NCI-H2171 (cell line): ENCODE measurements at places on chromosomes 6 and 20.
A peak's percentile ranks its signal among the peaks of the same experiment; 100 is the strongest.

- no peak for DNase-seq
Observed at GRCh38 chr20:56636716-56637115, 7.6 kb downstream of the TFAP2C start.

DNA sequence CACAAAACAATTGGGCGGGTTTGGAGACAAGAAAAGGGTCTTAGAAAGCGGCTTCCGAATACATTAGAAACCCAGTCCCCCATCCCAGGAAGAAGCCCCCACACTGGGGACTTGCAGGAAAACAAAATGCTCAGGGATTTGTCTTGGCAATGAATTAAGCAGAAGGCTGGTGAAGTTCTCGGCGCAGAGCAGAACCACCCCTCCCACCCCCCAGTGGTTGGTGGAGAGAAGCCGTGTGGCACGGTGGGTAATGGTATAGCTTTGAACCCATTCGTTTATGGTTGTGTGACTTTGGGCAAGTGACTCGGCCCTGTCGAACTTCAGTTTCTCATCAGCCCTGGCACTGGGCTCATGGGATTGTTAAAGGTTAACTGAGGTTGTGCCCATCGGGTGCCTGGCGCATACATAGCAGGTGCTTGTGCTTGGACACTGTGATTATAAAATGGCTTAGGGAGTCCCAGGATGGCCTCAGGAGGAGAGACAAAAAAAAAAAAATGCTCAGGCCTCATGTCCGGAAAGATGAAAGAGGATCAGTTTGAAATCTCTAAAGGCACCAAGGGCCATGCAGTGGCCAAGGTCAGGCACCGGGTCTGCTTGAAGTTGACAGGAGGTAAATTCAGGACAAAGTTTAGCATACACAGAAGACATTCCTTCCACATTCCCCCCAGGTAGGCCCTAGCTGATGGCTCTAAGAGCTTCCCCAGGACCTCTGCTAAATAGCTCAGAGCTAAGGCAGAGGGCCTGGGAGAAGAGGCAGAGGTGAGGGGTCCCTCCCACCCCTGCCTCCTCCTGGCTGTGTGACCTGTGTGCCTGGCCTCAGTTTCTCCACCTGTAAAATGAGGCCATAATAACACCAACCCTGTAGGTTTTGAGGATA is 120.1 kb upstream of the PTPN1 start:
- DNase-seq, result no peak

GRCh38 chr6:163877877-163878639 is 463.5 kb downstream of the QKI start:
- no peak for DNase-seq

DNA sequence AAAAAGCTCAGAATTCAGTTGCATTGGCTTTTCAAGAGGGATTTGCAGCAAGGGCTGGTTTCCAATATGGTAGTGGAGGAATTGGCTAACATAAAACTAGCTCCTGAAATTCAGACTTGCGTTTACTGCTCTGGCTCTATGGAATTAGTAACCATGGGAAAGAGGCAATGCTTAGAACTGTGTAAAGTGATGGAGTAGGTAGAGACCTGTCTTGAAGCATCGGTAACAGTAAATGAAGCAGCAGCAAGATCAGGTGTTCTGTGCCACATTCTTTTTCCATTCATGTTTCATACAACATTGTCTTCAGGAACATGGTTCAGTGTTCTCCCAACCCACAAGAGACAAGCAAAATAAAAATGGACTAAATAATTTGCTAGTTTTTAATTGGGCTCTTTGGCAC is 6.5 kb downstream of the IRF4 start:
- no peak for DNase-seq

- no peak for DNase-seq
Observed at GRCh38 chr20:63230800-63231268, 4.9 kb upstream of the BIRC7 start.

DNA sequence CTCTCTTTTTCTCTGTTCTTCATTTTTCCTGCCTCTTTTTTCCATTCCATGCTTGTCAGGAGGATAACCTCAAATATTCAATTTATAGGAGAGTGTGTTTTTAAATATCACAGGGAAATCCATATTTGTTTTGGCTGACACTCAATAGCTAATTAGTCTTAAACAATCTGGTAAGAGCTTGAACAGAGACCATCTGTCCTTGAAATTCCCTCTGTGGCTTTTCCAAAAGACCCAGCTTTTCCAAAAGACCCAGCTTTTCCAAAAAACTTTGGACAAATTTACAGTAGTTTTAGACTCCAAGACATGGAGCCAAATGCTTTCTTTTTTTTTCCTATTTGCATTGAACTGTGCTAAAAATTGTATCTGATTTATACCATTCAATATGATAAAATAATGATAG is 127.4 kb upstream of the FAM83B start:
- peak; percentile 29 for DNase-seq

GRCh38 chr20:13296070-13296469 is 75.0 kb downstream of the ISM1 start:
- DNase-seq, result no peak

GRCh38 chr6:137024237-137024990 is 20.4 kb downstream of the IL20RA start:
- DNase-seq, result no peak

DNA sequence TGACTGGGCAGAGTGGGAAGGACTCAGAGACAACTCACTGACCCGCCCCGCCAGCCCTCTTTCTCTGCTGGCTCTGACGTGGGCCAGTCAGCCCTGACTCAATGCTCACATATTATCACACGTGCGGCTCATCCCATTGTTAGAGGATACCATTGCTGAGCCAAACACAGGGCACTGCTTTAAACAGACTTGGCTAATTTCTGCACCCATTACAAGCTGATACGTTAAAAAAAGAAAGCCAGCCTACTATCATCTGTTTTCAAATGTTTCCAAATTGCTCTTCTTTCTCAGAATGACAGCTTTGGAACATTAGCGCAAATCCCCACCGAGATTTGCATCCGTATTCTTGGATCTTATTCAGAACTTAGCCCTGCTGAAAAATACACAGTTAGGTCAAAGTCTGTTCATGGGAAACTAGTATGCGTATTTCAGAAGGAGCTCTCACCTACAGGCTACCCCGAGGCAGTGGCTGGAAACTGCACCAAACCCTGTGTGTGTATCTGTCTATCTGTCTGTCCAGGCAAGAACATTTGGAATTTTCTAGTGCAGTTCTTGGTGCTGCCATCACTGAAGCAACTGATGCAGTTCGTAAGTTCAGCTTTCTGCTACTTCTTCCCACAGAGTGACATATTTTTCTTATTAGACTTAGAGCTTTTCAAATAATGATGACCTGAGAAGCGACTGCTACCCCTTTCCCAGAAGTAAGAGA is 32.8 kb downstream of the RAMACL start:
- no peak for DNase-seq

DNA sequence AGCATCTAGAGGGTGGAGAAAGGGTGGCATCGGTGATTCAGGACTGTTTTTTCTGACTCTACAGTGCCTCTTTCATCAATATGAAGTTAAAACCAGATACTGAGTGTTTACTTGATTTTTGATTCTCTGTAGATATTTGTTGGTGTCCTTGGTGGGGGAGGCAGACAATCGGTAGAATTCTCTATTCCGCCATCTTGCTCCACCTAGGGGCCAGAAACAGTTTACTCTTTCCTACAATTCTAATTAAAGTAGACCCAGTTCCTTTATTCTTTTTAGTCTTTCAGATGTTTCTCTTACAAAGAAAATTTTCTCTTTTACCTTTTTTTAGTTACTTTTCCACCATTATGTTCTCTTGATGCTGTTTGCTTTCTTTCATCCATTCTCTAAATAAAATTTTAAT is 162.1 kb upstream of the RAB32 start:
- DNase-seq, result no peak

DNA sequence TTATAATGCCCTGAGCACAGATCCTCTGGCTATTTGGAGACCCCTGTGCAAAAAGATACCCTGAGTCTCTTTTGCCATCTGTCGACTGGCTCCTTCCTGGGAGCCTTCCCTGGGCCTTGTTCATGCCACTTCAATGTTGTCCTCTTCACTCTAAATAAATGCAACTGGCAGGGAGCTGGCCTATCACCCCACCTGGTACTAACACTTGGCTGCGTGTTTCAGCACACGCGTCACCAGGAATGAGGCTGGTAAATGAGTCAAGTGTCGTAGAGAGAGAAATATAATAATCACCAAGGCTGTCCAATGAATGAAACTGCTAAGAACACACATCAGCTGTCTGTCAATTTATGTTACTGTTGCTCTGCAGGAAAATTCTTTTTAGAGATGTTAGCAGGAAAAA is 374.6 kb upstream of the JARID2 start:
- DNase-seq, result peak; percentile 96

DNA sequence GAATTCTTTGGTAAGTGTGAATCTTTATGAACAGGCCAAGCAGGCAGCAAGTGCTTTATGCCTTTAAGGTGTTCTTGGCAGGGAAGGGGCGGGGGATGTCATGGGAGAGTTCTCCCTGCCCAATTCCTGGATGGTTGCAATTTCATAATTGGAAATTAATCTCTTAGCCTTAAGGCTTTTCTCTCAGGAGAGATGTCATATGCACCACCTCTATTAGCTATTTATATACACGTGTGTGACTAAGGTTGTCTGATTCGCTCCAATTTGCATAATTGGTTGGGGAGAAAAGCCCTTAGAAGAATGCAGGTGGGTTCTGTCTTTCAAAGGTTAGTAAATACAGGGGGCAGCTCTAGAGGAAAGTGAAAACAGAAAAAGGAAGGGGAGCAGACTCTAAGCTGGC is 5.2 kb upstream of the ENPP5 start:
- no peak for DNase-seq

DNA sequence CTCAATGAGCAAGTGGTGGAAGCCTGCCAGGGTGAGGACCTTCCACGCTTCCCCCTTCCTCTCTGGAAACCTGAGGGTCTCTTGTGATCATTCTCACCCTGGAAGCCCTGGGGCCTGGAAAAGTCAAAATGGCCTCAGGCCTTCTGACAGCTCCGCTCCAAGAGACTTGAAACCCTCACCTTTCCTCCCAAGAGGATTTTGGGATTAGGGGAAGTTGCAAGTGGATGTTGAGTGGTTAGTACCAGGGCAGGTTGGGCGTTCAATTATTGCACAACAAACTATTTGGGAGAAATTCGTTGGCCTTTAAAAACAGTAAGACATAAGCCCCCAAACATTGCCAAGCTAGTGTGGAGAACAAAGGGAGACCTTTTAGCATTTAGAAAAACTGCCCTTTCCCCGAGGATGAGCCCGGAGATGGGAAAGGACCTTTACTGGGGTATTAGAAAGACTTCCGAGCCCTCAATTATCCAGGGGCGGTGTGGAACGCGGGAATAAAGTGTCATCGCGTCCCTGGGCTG is 4.7 kb downstream of the NKX2-2 start:
- no peak for DNase-seq

- no peak for DNase-seq
Observed at GRCh38 chr6:167505782-167506181, 180.9 kb downstream of the TTLL2 start.

DNA sequence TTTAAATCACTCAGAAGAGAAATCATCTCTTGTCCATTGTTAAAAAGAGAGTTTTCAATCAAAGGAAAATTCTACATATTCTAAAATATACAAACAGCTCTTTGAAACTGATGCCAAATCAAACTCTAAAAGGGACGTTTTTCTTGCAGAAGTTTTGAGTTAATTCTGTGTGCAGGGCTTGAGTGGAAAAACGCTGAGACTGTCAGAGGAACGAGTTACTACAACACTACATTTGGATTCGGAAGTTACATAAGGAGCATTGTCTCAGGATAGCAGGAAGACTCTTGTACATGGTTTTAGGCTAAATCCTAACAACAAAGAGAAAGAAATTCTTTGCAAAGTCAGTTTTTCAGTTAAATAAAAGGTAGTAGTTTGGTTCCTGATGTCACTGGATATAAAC is 155.7 kb upstream of the SUPT3H start:
- no peak for DNase-seq

DNA sequence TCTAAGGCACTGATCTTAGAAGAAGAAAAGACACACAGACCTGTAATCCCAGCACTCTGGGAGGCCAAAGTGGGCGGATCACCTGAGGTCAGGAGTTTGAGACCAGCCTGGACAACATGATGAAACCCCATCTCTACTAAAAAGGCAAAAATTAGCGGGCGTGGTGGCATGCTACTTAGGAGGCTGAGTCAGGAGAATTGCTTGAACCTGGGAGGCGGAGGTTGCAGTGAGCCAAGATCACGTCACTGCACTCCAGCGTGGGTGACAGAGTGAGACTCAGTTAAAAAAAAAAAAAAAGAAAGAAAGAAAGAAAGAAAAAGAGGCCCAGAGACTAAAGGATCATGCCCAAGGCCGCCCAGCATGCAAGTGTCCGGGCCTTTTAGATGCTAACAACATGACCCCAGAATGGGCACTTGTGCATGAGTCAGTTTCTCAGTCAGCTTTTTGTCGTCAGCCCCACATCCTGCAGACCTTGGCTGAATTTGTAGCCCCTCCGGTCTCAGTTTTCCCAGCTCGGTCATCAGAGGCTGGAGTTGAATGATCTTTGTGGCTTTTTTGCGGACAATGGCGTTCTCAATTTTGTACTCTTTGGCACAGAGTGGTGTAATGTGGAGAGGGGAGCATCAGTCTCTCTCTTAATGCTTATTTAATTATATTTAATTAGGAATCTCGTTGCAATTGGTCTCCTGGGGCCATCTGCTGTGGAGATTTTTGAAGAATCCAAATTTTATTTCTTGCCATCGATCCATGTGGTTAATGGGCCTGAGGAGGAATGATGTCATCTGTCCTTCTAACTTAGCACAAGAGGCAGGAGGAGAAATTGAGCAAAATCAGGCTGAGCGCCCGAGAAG is 30.6 kb upstream of the APCDD1L start:
- DNase-seq, result no peak

- peak; percentile 21 for DNase-seq
Observed at GRCh38 chr6:114312931-114313330, 29.9 kb downstream of the HS3ST5 start.

- DNase-seq, result no peak
Observed at GRCh38 chr6:54778731-54779130, 67.8 kb upstream of the FAM83B start.

GRCh38 chr20:20836836-20837235 is 124.4 kb upstream of the RALGAPA2 start:
- no peak for DNase-seq

- DNase-seq, result no peak
Observed at GRCh38 chr6:7131390-7131789, 23.6 kb downstream of the RREB1 start.

GRCh38 chr6:32192608-32193039 is at the start of gene GPSM3:
Gene GPSM3 (minus strand): TSS chr6:32192643. CDS start chr6:32192513, 130 bp downstream.
- no peak for DNase-seq

DNA sequence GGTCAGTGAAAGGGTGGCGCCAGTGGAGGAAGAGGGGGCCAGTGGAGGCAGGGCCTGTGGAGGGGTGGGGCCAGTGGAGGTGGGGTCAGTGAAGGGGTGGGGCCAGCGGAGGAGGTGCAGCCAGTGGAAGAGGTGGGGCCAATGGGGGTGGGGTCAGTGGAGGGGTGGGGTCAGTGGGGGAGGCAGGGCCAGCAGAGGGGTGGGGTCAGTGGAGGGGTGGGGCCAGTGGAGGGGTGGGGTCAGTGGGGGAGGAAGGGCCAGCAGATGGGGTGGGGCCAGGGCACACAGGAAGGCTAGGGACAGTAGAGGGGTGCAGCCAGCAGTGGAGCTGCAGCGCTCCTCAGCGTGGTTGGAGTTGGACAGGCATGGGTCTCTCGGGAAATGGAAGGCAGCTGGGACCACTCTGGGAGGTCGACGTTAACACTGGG is 18.7 kb downstream of the ADRM1 start:
- DNase-seq, result no peak

GRCh38 chr6:1336246-1336843 is 24.4 kb downstream of the FOXQ1 start:
- DNase-seq, result no peak

- no peak for DNase-seq
Observed at GRCh38 chr6:16766836-16767745, 5.8 kb upstream of the ATXN1 start.
